Activated naive CD4-positive, alpha-beta T cell treated with anti-CD3 and anti-CD28 coated beads, Interleukin-2, amount 50 U/mL, for 72 hours (primary cell): ENCODE measurements at places on chromosomes 4 and X. TPM values are rescaled to one million over a fixed set of nuclear protein-coding genes. Genes with fewer than 3 reads are reported as not detected.

FGB gene
- not detected for total RNA-seq

KLHL8 gene
- 13.6 TPM for total RNA-seq

LGI2 gene
- not detected for total RNA-seq

MAGEA3 gene
- not detected for total RNA-seq

TMEM154 gene
- 17.1 TPM for total RNA-seq

DUSP21 gene
- total RNA-seq = not detected

HSFX2 gene
- not detected for total RNA-seq

MAGEC3 gene
- not detected for total RNA-seq

SERPINA7 gene
- not detected for total RNA-seq

ADH1B gene
- total RNA-seq = not detected

GYPE gene
- 0.29 TPM for total RNA-seq

NLGN3 gene
- total RNA-seq = 2.1 TPM

BEX3 gene
- total RNA-seq = 36.8 TPM

GAGE12E gene
- total RNA-seq = not detected

AFF1 gene
- total RNA-seq = 71.7 TPM

RTL5 gene
- total RNA-seq = 0.12 TPM

GPR143 gene
- total RNA-seq = not detected

TBC1D9 gene
- not detected for total RNA-seq

BMP3 gene
- not detected for total RNA-seq

UGT2B15 gene
- total RNA-seq = not detected
